Activated CD4-positive, alpha-beta T cell treated with anti-CD3 and anti-CD28 coated beads, Interleukin-2, amount 10 ng/mL, durations not matched to agents 7 days and 5 days (primary cell): ENCODE measurements at places on chromosomes 1 and 21. TPM values are rescaled to one million over a fixed set of nuclear protein-coding genes. Genes with fewer than 3 reads are reported as not detected.

DNA sequence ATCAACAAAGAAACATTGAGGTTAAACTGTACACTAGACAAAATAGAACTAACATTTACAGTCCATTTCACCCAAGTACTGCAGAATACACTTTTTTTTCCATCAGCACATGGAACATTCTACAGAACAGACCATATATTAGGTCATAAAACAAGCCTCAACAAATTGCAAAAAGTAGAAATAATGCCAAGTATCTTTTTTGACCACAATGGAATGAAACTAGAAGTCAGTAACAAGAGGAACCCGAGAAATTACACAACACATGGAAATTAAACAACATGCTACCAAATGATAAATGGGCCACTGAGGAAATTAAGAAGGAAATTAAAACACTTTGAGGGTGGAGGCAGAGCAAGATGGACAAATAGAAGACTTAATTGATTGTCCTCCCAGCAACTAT is 8.4 kb upstream of the C1orf185 start:
- H3K4me1 ChIP-seq = no peaks in the 10 kb centered on the region
- no peak overlapping the region for H3K27ac ChIP-seq
- H3K4me3 ChIP-seq = no peak overlapping the region
- H3K27me3 ChIP-seq = peaks cover 55% of the 10 kb centered on the region
- no peak for DNase-seq

DNA sequence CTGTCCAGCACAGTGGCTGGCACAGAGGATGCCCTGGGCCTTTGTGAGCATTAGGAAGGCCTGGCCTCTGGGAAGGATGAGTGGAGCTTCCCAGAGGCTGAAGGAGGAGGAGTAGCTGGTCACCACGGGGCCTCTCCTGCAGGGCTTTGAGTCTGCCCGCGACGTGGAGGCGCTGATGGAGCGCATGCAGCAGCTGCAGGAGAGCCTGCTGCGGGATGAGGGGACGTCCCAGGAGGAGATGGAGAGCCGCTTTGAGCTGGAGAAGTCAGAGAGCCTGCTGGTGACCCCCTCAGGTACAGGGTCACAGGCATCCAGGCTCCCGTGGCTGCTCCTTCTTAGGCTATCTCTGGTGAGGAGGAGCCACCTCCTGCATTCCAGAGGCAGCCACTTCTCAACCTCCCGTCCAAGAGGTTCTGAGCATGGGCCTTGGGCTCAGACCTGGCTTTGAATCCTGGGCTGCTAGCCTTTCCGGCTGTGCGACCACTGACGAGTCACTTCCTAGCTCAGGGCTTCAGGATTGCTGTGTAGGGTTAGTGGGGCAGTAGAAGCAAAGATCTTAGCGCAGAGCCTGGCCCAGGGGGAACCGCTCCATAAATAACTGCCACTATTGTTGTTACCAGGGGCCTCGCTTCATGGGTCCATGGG is 14.0 kb downstream of the SESN2 start:
- H3K27me3 ChIP-seq = no peaks in the 10 kb centered on the region
- H3K4me1 ChIP-seq = no peaks in the 10 kb centered on the region
- DNase-seq = no peak
- peaks cover 14% of the 10 kb centered on the region for H3K36me3 ChIP-seq

DNA sequence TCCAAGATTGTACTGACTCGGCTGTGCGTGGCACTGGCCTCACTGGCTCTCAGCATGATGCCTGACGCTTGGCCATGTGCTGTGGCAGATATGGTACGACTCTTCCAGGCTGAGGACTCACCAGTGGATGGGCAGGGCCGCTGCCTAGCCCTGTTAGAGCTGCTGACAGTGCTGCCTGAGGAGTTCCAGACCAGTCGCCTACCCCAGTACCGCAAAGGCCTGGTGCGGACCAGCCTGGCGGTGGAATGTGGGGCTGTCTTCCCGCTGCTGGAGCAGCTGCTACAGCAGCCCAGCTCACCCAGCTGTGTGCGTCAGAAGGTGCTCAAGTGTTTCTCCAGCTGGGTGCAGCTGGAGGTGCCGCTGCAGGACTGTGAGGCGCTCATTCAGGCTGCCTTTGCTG is 2.9 kb downstream of the IPO13 start:
- peaks cover 41% of the 10 kb centered on the region for H3K4me1 ChIP-seq
- no peaks in the 10 kb centered on the region for H3K27me3 ChIP-seq
- no peak overlapping the region for H3K27ac ChIP-seq
- DNase-seq = no peak
- H3K4me3 ChIP-seq = no peak overlapping the region
- H3K36me3 ChIP-seq = peaks cover 6% of the 10 kb centered on the region

GRCh38 chr1:11525516-11525915 is 46.6 kb downstream of the DISP3 start:
- no peaks in the 10 kb centered on the region for H3K36me3 ChIP-seq
- H3K27ac ChIP-seq = no peak overlapping the region
- DNase-seq = no peak
- no peak overlapping the region for H3K4me3 ChIP-seq
- H3K27me3 ChIP-seq = no peaks in the 10 kb centered on the region

DNA sequence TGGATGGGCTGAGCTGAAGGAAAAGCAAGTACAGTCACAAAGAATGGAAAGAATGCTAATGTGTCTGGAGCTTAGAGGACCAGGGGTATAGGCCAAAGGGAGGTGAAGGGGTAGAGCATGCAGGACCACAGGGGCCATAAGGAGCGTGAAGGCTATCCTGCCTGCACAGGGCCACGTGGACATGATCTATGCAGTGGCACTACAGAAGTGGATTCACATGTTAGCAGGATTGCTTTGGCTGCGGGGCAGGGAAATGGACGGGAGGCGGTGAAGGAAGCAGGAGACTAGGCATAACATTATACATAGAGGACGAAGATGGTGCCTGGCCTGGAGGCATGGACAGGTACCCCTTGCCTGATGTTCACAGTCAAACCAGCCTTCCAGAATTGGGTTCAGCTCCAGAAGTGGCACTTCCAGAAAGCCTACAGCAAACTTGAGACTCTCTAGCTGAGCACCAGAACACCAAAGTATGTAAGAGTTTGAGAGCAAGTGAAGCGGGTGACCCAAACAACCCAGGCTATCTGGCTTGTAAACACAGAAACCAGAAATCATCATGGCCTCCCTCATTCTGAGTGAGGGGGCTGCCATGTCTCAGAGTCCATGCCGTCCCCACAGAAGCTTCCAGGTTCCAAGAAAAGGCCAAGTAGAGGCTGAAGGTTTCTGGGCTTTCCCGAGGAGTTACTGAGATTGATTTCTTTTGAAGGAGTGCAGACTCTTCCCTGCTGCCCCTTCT is 135.5 kb upstream of the JUN start:
- H3K4me1 ChIP-seq = peaks cover 20% of the 10 kb centered on the region
- no peak overlapping the region for H3K4me3 ChIP-seq
- peaks cover 12% of the 10 kb centered on the region for H3K27me3 ChIP-seq
- no peak overlapping the region for H3K27ac ChIP-seq
- no peak for DNase-seq
- peaks cover 2% of the 10 kb centered on the region for H3K36me3 ChIP-seq

DNA sequence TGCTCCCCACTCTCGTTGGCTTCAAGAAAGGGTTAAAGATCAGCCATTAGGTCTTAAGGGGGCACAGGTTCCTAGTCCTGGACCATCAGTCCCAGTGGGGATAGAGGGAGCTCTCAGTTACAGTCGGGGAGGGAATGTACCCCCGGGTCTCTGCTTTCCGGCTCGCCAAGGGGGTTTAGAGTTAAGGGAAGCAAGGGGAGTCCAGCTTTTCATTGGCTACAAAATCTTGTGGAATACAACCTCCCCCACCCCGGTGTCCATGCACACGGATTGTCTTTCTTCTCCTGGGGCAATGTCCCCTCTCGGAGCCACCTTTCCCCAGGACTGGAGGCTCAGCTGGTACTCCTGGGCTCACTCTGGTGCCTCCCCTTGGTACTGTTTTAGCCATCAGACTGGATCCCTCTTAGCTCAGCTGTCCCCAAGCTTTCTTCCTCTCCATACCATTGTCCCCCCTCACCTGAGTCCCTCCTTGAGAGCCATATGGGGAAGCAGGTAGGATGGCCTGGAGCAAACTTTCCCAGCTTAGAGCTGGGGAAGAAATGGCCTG is at the start of gene A3GALT2:
Gene A3GALT2 (minus strand): TSS at position 480 of the 547 bp plus-strand sequence. CDS start 0 bp downstream, at position 480.
- peaks cover 13% of the 10 kb centered on the region for H3K27me3 ChIP-seq
- peaks cover 11% of the 10 kb centered on the region for H3K36me3 ChIP-seq
- H3K4me3 ChIP-seq = no peak within 1 kb of the TSS
- no peak within 1 kb of the TSS for H3K27ac ChIP-seq
- H3K4me1 ChIP-seq = no peaks in the 10 kb centered on the region

DNA sequence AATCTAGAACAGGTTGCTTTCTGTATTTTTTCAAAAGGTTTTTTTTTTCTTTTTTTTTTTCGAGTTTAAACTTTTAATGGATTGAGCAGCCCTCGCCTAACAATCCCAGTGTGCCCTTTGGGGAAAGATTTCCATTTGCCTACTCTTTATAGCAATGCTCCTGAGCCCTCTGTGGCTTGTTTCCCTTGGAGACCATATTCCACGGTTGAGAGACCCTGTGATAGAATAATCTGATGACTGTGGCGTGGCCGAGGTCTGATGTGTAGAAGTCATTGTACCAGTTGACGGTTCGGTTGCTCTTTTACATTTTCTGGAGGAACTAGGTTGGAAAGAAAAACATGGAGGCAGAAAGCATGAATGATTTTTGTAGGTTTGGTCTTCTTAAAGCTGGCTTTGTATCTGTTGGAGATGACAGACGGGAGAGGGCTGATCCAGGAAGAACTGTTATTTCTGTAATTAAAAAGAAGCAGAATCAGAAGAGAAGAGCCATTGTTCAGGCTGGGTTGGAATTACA is 305.7 kb upstream of the NRIP1 start:
- no peaks in the 10 kb centered on the region for H3K36me3 ChIP-seq
- DNase-seq = no peak
- no peaks in the 10 kb centered on the region for H3K4me1 ChIP-seq
- H3K4me3 ChIP-seq = no peak overlapping the region
- H3K27me3 ChIP-seq = no peaks in the 10 kb centered on the region

- H3K36me3 ChIP-seq = no peaks in the 10 kb centered on the region
- DNase-seq = no peak
- no peak overlapping the region for H3K4me3 ChIP-seq
- H3K27me3 ChIP-seq = peaks cover 8% of the 10 kb centered on the region
- peaks cover 2% of the 10 kb centered on the region for H3K4me1 ChIP-seq
Observed at GRCh38 chr1:29355375-29355774, 119.1 kb downstream of the PTPRU start.

DNA sequence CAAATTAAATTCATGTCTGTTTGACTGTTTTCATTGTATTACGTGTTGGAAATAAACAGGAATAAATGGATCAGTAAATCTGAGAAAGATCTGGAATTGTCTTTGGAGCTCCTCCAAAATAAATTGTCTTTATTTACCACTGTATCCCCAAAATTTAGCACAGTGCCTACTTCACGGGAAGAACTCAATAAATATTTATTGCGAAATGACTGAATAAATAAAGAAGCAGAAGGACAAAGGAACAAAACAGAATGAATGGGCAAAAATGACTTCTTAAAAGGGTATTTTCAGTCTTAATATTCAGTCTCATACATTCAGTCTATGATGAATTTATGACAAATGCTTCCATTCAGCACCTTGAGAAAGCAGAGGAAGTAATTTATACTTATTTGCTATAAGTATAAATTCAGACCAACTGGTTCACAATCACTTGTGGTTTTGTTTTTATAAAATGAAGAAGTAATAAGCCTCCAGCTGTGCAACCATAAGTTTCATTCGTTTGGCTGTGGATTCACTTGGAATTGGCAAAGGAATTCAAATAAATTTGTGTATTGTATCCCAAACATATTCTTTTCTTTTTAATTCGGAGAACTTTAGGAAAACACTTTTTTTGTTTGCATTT is 19.2 kb upstream of the PRKAA2 start:
- no peaks in the 10 kb centered on the region for H3K36me3 ChIP-seq
- no peaks in the 10 kb centered on the region for H3K4me1 ChIP-seq
- H3K4me3 ChIP-seq = no peak overlapping the region
- no peak overlapping the region for H3K27ac ChIP-seq

DNA sequence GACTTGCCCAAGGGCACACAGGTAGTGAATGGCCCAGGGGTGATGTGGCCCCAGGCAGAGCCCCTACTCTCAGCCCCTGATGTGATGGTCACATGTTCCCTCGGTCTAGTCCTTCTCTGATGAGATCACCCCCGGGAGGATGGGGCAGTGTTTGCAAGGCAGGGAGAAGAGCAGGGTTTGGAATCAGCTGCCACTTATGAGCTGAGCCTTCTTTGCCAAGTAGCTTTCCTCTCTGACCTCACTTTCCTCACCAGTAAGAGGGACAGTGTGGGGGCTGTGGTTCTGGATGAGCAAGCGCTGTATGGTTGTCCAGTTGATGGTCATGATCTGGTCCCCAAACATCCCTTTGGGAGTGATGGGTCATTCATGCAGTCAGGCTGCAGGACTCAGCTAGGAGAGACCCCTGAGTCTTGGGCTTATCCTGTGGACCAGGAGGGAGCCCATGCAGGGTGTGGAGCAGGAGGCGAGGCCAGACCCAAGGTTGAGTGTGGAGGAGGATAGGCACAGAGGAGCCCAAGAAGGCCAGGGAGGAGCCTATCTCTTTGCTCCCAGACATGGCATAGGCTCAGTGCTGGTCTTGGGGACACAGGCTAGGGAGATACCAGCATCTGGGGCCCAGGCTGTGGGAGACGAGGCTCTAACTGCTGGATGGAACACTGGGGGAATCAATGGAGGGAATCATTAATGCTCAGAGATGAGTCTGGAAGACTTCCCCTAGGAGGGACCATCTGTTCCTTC is 15.9 kb upstream of the PEAR1 start:
- H3K36me3 ChIP-seq = no peaks in the 10 kb centered on the region
- no peaks in the 10 kb centered on the region for H3K4me1 ChIP-seq
- peaks cover 25% of the 10 kb centered on the region for H3K27me3 ChIP-seq

GRCh38 chr1:65494671-65495070 is 74.2 kb downstream of the LEPR start:
- H3K36me3 ChIP-seq = no peaks in the 10 kb centered on the region
- H3K4me3 ChIP-seq = no peak overlapping the region
- H3K27ac ChIP-seq = no peak overlapping the region
- no peak for DNase-seq

- no peaks in the 10 kb centered on the region for H3K36me3 ChIP-seq
- H3K4me1 ChIP-seq = peaks cover 3% of the 10 kb centered on the region
- H3K4me3 ChIP-seq = no peak overlapping the region
- no peak overlapping the region for H3K27ac ChIP-seq
Observed at GRCh38 chr1:211613951-211614350, 35.0 kb upstream of the SLC30A1 start.

The PRR9 gene
- total RNA-seq = not detected

The TCHH gene
- total RNA-seq = 0.05 TPM

The EDN2 gene
- not detected for total RNA-seq

The NES gene
- not detected for total RNA-seq

The OPRD1 gene
- total RNA-seq = not detected

The CELA3A gene
- total RNA-seq = not detected

The HSD11B1 gene
- 1.5 TPM for total RNA-seq

The TSPEAR gene
- total RNA-seq = not detected
